ENCODE measurements at places on chromosomes 11 and 22.

GRCh38 chr11:102111011-102111786, 952 bp downstream of the YAP1 start:
- no peak for DNase-seq

GRCh38 chr11:88520391-88520790, 182.9 kb upstream of the CTSC start:
- no peak for DNase-seq

DNA sequence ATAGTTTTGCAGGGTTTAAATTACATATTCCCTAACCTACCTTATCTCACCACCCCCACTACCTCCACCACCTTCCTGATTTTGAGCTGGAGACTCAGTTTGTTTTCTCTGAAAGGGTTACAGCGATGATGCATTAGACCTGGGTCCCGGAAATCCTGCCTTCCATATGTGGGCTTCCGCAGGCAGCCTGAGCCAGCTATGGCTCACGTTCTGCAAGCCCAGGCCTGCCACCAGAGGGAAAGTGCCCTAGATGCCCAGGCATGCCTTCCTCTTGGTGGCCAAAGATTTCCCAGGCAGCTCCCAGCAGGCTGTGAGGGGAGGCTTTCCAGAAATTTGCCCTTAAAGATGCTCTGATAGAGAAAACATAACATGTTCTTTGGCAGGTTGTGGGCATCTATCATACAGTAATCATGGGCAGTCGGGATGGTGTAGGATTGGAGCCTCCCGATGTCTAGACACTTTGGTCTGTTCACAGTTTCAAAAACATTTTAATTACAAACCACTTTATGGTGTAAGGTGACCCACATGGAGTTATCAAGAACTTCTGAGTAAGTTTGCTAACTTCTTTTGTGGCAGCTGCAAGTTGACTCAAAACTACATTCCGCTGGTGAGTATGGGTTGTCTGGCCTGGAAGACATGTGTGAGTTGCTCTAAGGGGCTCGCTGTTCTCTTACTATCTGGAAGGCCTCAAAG, 79.3 kb downstream of the MICAL2 start:
- DNase-seq: no peak

- no peak for DNase-seq
Measured at GRCh38 chr11:16897470-16898061, 116.6 kb downstream of the PLEKHA7 start.

- no peak for DNase-seq
Measured at GRCh38 chr11:15761235-15761634, 595.1 kb downstream of the SOX6 start.

GRCh38 chr22:45441138-45441537, 27.6 kb downstream of the RIBC2 start:
- DNase-seq: peak; percentile 26

- no peak for DNase-seq
Measured at GRCh38 chr11:34147581-34147980, 42.2 kb downstream of the NAT10 start.

DNA sequence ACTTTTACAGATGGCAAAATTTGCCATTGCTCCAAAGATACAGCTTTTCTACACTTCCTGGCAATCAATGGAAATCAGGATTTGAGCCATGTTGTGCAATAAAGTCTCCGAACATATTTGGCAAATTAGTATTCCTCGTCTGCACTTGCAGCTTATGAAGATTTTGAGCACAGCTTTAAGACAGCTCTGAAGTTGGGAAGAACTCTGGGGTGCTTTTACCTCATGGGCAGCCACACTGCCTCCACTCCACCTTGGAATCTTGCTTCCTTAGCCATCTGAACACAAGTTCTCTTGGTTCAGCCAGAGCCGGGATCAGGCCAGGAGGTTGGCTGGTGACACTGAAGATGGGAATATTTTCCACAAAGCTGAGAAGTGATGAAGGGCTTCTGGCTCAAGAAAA, 191.2 kb downstream of the CWF19L2 start:
- DNase-seq: no peak

DNA sequence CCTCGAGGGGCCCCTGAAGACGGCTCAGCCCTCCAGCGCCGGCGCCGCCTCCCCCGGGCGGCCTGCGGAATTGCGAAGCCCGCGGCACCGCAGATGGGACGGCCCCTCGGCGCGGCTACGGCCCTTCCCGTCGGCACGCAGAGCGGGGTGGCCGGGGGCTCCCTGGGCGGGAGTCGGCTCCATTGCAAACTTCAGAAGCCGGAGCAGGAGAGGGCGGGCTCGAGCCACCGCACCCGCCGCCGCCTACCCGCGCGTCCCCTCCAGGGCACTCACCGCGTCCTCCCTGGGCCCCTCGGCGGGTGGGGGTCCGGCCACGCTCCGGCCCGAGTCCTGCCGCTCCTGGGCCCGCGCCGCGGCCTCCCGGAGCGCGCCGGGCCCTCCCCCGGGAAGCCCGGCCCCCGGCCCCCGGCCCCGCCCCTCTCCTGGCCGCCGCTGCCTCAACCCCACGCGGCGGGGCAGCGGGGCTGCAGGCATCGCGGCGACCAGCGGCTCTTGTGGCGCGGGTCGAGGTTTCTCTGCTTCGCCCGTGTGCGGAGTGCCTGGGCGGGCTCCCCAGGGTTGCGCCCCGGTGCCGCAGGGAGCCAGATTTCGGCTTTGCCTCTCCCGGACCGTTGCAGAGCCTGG, at the start of gene PACSIN3:
PACSIN3 (minus strand) TSS at position 359 of the 624 bp plus-strand sequence. CDS start 3,707 bp downstream, outside the sequence.
- DNase-seq: peak; percentile 64

DNA sequence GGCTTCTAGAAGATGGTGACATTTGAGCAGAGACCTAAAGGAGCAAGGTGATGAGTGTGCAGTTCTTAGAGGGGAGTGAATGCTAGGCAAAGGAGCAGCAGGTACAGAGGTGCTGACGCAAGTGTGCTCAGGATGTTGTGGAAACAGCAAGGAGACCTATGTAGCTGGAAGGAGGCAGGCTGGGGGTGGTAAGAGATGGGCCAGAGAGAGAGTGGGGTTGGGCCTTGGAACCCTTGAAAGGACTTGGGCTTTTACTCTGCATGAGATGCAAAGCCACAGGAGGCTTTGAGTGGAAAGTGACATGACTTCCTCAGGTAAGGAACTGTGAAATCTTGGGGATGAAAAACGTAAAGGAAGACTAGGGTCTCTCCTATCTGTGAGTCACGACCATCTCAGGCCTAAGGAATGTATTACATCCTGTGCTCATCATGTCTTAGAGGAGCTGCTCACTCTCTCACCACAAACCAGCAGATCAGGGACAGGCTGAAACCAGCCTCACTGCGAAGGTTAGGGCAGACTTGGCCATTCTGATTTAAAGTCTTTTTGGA, 65.4 kb downstream of the MICAL2 start:
- DNase-seq: no peak

GRCh38 chr11:72233056-72233772, 8.6 kb downstream of the INPPL1 start:
- no peak for DNase-seq

- DNase-seq: no peak
Measured at GRCh38 chr22:39264349-39265038, 19.7 kb upstream of the PDGFB start.

- DNase-seq: no peak
Measured at GRCh38 chr22:48104102-48104738, 1341.8 kb downstream of the TBC1D22A start.

DNA sequence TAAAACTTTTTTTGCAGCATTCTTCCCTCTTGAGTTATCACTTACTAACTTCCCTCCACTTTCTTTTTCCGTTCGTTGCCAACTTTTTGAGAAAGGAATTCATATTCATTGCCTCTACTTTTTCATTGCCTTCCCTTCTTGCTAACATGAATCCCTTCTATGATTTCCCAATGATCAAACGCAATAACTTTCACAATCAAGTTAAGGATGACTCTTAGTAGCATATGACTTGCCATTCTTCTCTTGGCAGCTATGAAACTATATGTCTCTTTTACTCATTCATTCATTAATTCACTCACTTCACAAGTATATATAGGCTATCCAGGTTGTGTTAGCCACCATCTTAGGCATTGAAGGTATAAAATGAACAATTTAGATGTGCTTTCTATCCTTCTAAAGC, 16.6 kb upstream of the ARHGAP20 start:
- no peak for DNase-seq

DNA sequence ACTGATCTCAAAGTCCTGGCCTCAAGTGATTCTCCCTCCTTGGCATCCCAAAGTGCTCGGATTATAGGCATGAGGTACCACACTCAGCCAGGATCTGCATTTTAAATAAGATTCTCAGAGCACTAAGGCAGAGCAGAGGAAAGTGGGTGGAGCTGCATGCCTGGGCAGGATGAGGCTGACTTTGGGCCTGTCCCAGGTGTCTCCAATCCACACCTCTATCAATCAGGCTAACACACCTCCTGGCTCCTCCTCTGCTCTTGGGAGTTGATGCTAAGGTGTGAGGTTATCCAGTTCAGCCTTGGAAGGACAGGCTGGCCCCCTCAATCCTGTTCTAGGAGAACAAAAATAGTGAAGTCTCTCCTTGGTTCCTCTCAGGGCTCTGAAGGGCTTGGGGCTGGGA, 30.2 kb upstream of the P2RY2 start:
- no peak for DNase-seq

GRCh38 chr11:20116825-20117224, 43.5 kb downstream of the DBX1 start:
- no peak for DNase-seq

GRCh38 chr11:103736315-103737036, 300.0 kb upstream of the DDI1 start:
- no peak for DNase-seq

DNA sequence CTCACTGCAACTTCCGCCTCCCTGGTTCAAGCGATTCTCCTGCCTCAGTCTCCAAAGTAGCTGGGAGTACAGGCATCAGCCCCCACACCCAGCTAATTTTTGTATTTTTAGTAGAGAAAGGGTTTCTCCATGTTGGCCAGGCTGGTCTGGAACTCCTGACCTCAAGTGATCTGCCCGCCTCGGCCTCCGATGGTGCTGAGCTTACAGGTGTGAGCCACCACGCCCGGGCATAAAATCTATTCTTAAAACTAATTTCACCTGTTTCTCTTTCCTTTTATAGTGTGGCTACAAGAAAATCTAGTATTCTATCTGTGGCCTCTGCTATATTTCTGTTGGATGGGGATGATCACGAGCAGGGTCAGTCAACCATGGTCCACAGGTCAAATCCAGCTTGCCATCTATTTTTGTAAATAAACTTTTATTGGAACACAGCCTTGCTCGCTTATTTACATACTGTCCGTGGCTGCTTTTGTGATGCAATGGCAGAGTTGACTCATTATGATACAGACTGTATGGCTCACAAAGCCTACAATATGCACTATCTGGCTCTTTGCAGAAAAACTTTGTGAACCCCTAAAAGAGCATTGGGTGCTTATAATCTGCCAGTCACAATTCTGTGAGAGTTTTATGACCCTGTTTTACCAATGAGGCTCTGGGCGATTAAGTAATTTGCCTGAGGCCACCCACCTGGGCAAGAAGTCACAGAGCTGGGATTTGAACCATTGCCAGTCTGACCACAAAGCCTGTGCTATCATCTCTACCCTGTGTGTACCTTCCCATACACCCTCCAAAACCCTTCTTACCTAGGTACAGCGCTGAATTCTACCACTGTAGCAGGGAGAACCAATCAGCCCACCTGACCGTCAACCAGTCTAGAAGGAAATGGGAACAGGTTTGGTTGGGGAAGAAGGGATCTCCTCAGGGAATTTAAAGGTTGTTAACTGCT, 28.3 kb downstream of the SLC1A2 start:
- DNase-seq: peak; percentile 26

GRCh38 chr11:35683728-35684339, 21.3 kb downstream of the TRIM44 start:
- DNase-seq: no peak

- DNase-seq: no peak
Measured at GRCh38 chr22:26168939-26169314, 335 bp upstream of the SEZ6L start.

GRCh38 chr11:72475381-72475780, 41.0 kb upstream of the CLPB start:
- DNase-seq: no peak

- DNase-seq: no peak
Measured at GRCh38 chr22:28230671-28231070, 311.6 kb upstream of the PITPNB start.

GRCh38 chr11:68158580-68158979, 37.4 kb upstream of the CHKA start:
- DNase-seq: no peak

- no peak for DNase-seq
Measured at GRCh38 chr11:109978895-109979294, 114.3 kb upstream of the ZC3H12C start.

DNA sequence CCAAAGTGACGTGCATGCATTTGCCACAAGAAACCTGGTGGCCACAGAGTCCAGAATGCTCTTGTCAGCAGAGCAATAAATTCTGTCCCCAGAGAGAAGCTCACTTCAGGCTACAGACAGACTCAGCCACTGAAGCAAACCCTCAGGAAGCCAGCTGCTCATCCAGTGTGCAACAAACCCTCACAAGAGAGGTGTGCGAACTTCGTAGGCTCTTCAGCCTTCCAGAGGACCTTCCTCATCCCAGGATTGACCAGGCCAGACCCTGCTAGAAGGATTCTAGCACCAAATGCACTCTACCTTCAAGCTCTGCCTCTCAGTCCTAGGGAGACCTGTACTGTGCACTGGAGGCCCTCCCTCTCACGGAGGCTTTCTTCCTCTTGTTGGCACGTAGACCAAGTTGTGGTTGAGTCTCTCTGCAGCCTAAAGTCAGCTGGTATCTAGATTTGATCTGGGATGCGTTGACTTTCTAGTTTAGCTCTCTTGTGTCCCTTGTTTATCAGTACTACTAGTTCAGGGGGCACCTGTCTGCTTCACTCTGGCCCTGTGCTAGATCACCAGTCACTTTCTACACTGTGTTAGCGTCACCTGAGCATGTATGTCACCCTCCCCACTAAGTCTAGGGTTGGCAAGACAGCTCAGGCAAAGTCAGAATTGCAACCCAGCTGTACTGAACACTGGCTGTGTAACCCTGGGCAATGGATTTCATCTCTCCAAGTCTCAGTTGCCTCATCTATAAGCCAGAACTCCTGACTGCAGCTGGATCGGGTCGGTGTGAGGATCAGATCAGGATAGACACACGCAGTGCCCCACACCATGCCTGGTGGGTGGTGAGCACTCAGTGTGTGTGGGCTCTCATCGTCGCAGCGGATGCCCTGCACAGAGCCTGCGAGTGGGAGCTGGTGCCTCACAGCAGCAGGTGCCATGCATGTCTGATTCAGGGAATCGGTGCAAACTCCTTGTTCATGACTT, 22.1 kb upstream of the TMPRSS13 start:
- no peak for DNase-seq
